ENCODE measurements at places on chromosomes 6 and 20.

GRCh38 chr20:45055056-45055455 is 45.9 kb downstream of the KCNS1 start:
- DNase-seq = no peak

DNA sequence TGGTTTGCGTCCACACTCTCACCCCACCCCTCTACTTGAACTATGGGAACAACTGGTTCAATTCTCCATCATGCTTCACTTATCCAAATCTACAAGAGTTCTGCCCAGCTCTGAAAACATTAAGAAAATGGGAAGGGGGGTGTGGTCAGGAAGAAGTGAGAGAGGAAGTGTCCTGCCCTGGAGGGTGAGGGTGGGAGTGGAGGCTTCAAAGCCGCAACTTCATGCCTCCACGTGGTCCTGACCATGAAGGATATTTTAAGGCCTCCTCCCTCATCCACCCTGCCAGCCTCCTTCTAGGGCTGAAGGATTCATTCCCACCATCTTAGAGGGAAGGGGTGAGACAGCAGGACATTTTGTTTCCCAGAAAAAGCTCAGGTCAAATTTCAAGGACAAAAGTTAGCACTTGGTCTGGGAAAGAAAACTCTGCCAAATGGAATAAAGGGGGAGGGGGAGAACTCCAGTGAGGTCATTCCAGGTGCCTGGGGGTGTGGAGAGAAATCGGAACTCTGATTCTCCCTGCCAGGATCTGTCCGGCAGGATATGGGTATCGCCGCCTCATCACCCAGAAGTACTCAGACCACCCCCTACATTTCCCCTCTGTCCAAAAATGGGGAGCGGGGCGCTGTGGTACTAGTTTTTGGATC is 4.9 kb downstream of the RIMS4 start:
- DNase-seq = no peak

DNA sequence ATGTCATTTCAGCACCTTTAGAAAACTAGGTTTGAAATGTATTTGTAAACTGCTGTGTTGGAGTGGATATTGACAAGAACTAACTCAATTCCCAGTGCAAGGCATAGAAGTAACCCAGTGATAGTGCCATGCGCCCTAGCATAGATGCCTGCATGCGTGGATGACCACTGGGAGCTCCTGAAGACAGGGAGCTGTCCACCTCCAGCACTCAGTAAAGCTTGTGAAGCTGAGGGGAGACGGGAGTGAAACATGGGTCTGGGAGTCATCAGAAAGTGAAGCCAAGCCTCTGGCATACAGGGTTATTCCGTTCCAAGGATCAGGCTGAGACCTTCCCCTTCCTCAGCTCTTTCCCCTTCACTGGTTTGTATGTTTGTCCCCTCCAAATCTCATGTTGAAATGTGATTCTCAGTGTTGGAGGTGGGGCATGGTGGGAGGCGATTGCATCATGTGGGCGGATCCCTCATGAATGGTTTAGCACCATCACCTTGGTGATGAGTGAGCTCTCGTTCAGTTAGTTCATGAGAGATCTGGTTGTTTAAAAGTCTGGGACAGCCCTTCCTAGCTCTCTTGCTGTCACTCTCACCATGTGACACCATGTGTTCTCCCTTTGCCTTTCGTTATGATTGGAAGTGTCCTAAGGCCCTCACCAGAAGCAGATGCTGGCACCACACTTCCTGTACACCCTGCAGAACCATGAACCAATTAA is 146.5 kb upstream of the FERMT1 start:
- DNase-seq = peak; percentile 3

DNA sequence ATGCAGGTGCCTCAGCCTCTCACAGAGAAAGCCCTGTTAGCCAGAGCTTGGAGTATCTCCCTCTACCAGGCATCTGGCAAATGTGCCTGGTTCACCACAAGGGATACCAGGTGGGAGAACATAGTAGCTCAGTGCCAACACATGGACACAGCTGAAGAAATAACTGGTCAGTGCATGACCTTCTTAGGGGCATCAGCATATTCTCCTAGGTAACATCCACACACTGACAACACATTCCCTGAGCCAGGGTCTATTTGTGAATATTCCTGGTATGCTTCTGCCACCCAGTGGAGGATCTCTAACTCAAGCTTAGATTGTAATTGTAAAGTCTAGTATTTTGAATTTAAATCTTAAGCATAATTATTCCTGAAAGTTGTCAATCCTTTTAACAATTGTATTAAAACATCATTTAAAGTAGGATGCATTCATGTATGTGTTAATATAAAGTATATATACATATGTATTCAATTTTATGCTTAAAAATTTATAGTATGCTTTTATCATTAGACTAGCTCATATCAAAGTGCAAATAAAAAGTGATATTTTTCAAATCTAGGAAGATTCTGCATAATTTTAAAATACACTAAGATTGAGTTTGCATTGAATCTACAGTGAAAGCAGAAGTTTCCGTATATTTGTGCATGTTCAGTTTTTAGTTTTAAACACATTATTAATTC is 45.3 kb upstream of the COL21A1 start:
- DNase-seq = peak; percentile 72

DNA sequence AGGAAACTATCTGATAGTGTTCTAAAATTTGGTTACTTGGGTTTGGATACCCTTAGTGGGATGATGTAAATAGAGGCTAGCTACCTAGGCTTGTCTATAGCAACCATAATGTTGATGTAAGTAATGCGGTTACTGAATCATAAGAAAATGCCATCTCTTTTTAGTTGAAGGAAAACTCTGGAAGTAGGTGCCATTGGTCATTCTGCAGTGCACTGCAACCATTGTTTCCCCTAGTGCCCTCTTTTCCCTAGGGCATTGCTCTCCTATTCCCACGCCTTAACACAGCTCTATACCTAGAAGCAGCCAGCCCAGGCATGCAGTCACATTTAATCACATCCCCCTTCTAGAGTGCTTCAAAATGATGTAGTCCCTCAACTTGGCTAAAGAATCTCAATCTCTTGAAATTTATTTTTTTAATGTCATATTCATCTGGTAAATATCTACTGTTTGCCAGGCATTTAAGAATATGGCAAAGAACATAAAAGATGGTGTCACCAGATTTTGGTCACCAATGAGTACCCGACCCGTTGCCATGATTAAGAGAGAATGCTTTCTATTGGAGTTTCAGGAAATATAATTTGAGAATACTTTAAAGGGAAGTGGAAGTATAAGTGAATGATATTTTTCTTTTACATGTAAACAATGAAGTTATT is 10.4 kb downstream of the LOC128125822 start:
- no peak for DNase-seq

- peak; percentile 68 for DNase-seq
Observed at GRCh38 chr20:46206025-46206424, 87.9 kb downstream of the CD40 start.

DNA sequence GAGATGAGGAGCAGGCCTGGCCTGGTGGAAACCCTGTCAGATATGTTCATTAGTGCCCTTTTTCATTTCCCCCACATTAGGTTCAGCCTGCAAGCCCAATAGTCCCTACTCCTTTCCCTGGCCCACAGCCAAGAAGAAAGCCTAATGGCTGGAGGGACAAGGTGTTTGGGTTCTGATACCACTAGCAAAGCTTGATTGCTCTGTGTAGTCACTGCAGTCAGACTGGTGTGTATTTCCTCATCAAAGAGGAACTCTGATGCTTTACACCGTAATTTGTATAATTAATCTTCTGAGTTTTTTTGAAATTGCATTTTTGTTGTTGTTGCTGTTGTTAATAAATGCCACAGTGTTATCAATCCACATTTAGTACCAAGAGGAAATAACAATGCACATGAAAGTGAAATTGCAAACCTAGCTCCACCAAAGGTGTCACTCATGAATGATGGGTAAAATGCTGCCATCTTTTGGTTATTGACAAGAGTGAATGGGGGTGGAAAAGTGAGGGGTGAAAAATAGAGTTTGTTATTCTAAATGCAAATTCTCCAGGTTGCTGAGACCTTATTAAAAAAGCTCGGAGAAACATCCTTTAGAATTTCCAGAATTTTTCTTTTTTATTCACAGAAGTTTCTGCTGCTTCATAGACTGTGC is 320.2 kb upstream of the POU3F2 start:
- DNase-seq = no peak

- DNase-seq = no peak
Observed at GRCh38 chr6:118535176-118535844, 12.8 kb upstream of the PLN start.

GRCh38 chr6:40037271-40037670 is 103.0 kb upstream of the MOCS1 start:
- no peak for DNase-seq

DNA sequence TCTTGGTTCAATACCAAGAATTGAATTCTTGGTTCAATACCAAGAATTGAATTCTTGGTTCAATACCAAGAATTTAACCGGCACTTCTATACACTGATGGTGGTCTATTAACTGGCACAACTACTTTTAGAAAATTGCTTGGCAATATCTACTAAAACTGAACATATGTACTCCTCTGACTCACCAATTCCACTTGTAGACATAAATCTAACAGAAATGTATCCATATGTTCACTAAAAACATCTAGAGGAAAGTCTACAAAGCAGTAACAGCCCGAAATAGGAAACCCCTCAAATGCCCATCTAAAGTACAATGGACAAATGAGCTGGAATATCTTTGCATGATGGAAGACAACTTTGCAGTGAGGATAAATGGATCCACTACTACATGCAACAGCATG is 71.9 kb downstream of the KIF16B start:
- DNase-seq = no peak

DNA sequence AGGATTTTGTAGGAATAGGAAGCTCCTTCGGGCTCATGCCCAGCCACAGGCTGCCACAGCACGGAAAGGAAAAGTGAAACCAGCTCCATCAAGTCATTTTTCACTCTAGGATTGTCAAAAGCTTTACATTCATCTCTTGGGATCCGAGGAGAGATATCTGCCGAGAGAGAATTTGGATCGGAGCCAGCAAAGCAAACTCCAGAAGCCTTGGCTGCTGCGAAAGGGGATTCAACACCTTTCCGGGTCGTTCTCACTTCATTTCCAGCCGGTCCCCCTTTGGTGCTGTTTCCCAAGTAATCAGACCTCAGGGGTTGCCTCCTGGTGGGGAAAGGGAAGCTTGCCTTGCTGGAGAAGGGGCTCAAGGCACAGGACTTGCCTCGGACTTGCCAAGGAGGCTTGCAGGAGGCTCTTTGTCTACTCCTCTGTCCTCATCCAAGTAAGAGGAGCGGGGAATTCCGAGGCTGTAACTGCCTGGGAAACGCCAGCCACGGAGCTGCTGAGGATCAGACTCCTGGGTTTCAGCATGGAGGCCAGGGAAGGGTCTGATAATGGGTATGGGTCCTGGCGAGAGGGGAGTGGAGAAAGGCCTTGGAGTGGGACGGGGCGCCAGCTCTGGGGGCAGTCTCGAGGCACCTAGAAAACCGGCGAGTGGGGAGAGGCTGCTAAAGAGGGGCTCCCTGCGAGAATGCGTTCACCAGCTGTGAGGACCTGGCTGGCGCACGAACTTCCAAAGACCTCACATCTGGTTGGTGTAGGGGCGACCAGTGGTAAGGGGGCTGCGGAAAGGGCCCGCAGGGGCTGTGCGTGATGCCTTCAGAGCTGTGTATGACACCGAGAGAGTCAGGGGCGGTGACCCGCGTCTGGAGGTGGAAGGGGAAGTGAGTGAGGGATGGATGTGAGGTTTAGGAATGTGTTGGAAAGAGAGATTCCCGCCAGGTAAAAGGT is 702 bp downstream of the ETV7 start:
- DNase-seq = peak; percentile 73

- peak; percentile 6 for DNase-seq
Observed at GRCh38 chr20:63775096-63775978, 35.8 kb downstream of the SLC2A4RG start.

DNA sequence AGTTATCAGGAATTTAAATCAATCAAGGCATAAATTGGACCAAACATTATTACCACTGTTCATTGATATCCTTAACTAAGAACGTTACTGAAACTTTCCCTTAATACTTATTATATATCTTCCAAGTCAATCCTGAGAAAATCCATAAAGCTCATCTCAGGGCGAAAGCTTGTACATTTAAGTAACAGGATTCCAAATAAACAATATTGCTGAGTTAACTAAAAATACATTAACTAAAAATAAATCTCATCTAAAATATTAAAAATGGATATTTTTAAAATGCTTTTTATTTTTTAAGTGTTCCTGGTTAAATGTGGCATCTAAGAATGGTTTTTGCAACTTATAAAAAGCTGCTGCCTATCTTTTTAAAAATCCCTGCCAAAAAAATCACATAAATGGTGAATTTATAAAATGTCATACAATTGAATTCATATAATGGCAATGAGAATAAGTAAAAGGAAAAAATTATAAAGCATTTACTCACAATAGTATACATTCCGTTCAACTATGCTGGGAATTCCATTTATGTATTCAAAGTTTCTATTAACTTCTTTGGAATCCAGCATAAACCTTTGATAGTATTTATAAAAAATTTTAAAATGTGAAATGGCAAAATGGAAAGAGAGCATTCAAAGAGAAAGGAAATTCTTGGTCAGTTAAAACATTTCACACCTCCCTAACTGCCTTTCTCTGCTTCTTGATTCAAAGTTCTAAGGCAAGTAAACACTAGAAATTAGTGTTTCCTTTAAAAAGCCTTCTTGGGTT is 20.8 kb upstream of the GMDS start:
- peak; percentile 19 for DNase-seq

GRCh38 chr6:40343877-40344565 is 243.1 kb downstream of the LRFN2 start:
- no peak for DNase-seq

- DNase-seq = no peak
Observed at GRCh38 chr20:38842558-38842981, 37.1 kb downstream of the PPP1R16B start.

DNA sequence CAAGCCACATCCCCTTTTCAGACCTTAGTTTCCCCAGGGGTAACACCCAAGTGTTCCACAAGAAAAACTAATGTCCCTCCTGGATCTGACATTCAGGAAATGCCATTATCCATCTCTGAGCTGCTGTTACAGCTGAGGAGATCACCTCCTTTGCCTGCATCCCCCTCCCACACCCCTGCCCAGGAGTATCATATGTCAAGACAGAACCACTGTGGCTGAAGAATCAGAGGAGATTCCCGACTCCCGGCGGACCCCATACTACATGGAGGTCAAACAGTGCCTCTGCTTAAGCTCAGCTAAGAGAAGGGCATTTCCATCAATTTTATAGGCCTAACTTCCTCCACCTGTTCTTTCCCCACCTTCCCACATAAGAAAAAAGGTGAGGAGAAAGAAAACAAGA is 36.8 kb upstream of the LRFN2 start:
- no peak for DNase-seq

DNA sequence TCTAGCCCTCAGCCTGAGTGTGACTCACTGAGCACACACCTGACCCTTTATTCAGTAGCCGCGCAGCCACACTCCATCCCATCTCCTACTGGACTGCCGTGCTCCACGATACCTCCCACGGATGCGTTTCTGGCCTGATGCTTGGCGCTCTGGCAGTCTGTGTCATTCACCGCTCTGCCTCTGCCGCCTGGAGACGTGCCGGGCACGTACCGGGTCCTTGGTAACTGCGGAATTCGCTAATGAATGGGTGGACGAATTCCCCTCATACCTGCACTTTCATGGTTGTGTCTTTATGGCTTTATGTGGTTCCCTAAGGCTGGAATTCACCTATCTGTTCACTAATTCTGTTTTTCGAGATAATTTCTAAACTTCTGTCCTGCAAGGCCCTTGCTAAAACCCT is 405.7 kb downstream of the QKI start:
- DNase-seq = no peak
